Iris pigment epithelial cell (primary cell): ENCODE measurements at places on chromosomes 5 and 9.

DNA sequence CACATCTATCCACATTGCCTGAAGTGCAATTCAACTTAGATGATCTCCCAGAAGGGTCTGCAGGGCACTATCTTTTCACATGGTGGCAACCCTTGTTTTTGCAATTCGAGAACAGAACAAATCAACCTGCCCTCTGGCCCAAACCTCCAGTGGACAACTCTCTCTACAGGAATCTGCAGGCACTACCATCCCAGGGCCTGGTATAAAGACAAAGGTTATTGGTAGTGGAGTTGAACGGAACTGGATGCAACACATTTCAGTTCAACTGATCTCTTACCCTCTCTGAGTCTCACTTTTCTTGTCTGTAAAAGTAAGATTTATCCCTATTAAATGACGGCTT, 153.2 kb upstream of the EGFLAM start:
- DNase-seq, result no peak

GRCh38 chr9:111356481-111357244, 26.6 kb upstream of the OR2K2 start:
- DNase-seq, result peak; percentile 89

GRCh38 chr5:54676481-54677340, 159.2 kb downstream of the SNX18 start:
- DNase-seq, result no peak

- DNase-seq, result peak; percentile 71
Observed at GRCh38 chr5:165130656-165131055, 1625.2 kb downstream of the MAT2B start.

- no peak for DNase-seq
Observed at GRCh38 chr5:10858307-10858706, 97.3 kb upstream of the DAP start.

- DNase-seq, result no peak
Observed at GRCh38 chr9:95670122-95670521, 153.4 kb upstream of the PTCH1 start.

GRCh38 chr9:6219981-6220380, 4.4 kb downstream of the IL33 start:
- DNase-seq, result no peak

- peak; percentile 68 for DNase-seq
Observed at GRCh38 chr5:75656311-75657003, 45.2 kb downstream of the ANKDD1B start.

- DNase-seq, result no peak
Observed at GRCh38 chr9:5863092-5863746, 27.5 kb upstream of the MLANA start.

GRCh38 chr5:113038714-113039113, 62.1 kb downstream of the DCP2 start:
- peak; percentile 23 for DNase-seq

DNA sequence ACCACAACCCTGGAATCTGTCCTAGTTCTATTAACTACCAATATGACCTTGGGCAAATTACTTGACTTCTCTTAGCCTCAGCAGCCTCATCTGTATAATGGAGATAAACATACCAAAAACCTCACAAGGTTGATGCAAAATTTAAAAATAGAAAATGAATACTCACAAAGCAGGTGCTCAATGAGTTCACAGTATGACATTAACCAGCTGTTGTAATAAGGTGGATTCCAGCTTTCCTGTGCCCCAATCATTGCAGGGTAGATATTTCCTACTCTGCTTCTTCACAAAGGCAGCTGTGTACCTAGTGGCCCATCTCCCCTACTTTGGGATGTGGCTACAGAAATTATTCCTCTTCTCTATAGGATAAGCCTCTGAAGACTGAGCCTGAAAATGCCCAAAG, 8.8 kb downstream of the HTR4 start:
- no peak for DNase-seq

DNA sequence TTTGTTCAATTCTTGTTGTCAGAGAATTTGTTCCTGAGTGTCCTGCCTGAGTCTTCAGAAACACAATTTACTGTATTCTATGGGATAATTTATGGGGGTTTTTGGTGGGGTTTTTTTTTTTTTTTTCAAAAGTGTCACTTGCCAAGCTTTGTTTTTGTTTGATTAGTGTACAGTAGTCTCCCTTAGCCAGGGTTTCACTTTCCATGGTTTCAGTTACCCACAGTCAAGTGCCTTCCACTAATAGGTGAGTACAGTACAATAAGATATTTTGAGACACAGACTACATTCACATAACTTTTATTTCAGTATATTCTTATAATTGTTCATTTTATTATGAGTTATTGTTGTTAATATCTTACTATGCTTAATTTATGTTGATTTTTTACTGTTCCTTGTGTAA, 25.0 kb upstream of the AUH start:
- DNase-seq, result no peak

GRCh38 chr5:168073991-168074800, 217.2 kb upstream of the WWC1 start:
- DNase-seq, result no peak

GRCh38 chr5:145951071-145951470, 14.7 kb downstream of the SH3RF2 start:
- no peak for DNase-seq

GRCh38 chr9:136147038-136147889, 28.6 kb upstream of the TMEM250 start:
- DNase-seq, result no peak

- no peak for DNase-seq
Observed at GRCh38 chr5:144086295-144086694, 84.2 kb downstream of the YIPF5 start.

DNA sequence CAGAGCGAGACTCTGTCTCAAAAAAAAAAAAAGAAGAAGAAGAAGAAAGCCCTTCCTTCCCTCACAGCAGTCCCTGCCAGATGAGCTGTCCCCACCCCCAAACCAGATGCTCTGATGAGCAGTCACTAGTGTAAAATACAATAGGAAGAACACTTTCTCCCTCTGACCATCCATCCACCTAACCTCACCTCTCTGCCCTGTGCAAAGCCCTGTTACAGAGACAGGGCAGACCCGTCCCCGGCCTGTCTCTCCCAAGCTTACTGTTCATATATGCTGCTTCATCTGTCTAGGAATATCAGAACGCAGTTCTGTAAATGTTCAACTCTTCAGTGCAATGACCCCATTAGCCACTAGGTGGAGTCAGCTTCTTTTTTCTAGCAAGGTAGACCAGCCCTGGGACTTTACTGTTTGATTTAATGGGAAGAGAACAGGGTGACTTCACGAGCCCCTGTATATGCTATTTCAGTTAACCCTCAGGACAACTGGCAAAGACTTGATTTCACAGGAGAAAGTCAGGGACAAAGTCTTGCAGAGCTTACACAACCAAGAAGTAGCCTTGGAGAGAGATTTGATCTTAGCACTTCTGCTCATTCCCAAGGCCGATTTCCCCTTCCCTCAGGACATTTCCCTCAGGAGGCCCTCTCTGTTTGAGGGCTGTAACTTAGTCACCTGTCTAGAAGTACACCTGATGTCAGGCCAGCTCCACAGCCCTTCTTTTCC, 14.9 kb upstream of the FGFR4 start:
- DNase-seq, result peak; percentile 77
